ENCODE measurements at places on chromosomes 5 and 9.

DNA sequence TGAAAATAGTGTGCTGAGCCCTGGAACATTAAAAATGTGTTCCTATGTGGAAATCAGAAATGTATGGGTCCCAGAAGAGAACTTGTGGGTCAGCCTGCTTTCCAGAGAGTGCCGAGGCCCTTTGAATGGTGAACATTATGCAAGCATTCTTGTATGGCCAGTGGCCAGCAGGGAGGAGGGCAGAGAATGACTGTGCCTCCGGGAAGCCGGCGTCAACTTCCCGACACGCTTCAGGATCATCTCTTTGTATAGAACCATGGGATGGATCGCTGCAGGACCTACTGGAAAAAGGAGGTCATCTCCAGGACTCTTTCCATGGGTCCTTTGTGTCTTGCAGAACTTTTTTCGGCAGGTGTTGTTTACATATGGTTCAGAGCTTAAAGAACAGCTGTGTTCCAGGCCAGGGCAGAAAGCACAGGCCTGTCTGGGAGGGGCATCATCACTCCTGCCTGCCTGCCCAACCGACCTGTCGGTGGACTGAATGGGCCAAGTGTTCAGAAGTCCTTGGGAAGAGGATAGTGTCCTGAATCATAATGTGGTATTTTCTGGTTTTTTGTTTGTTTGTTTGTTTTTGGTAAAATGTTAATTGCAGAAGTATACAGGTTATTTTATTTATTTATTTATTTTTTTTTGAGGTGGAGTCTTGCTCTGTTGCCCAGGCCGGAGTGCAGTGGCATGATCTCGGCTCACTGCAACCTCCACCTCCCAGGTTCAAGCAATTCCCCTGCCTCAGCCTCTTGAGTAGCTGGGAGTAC, 9.0 kb downstream of the PRRC2B start:
- no peak for DNase-seq

- no peak for DNase-seq
Measured at GRCh38 chr5:39561421-39561820, 136.6 kb upstream of the DAB2 start.

DNA sequence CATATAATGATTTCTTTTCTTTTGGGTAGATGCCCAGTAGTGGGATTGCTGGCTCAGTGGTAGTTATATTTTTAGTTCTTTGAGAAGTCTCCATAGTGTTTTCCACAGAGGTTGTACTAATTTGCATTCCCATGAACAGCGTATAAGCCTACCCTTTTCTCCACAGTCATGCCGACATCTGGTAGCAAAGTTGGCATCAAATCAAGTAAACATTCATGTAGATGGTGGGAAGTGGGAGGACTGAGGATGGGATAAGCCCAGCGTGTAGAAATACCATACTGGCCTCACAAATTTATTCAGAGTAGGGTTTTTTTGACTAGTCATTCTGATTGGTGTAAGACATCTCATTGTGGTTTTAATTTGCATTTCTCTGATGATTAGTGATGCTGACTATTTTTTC, 115.4 kb downstream of the EGFLAM start:
- DNase-seq = no peak

- no peak for DNase-seq
Measured at GRCh38 chr9:132753593-132753880, 83.3 kb downstream of the GTF3C4 start.

DNA sequence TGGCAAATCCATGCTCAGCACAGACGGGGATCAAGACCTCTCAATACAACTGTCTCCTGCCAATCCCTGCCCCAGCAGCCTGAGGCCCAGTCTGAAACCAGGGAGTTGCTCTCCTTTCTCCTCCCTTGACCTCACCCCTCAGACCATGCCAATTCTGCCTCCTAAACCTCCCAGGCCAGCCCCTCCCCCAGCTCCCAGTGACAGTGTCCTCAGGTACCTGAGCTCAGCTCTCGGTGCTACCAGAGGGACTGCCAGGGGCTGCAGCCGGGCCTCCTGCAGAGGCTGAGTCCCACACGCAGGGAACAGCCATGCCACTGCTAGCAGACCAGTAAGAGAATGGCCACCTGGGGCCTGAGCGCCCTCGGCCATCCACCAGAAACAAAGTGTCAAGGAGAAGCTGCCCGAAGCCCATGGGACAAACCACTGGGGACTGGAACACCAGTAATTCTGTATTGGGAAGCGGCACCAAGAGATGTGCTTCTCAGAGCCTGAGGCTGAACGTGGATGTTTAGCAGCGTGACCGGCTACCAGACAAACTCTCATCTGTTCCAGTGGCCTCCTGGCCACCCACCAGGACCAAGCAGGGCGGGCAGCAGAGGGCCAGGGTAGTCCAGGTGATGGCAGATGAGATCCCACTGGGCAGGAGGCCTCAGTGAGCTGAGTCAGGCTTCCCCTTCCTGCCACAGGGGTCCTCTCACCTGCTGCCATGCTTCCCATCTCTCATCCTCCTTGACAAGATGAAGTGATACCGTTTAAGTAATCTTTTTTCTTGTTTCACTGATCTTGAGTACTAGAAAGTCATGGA, 557 bp upstream of the IL3 start:
- no peak for DNase-seq

DNA sequence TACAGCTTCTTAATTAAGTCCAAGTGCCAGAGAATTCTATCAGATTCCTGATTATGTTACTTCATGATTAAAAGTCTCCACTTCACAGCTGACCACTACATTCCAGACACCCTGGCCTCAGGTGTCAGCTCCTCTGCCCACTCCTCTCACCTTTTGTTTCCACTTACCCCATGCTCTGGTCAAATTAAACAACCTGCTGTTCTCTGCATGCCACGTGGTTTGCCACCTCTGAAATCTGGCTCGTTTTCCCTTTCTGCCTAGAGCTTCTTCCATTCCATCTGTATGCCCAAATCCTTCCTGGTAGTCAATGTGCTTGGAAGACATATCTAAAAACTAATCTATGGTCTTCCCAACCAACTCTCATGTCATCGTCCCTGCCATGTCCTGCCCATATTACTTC, 158.6 kb downstream of the ICE1 start:
- no peak for DNase-seq

DNA sequence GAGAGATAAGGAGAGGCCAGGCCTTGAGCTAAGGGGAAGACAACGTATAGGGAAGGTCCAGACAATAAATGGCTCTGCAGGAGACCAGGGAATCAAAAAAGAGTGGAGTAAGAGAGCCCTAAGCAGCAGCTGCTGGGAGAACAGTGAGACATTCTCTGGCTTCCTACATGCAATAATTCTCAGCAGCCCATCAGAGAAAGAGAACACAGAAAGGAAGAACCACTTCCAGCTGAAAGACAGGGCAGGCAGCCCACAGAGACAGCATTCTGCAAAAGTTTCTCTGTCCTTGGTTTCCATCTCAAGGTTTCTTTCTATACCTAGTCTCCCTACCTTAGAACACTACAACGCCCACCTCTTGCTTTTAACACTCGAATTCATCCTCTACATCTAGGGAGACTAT, 189.9 kb downstream of the DEPDC1B start:
- DNase-seq = no peak

GRCh38 chr5:81303563-81303962, 2.2 kb downstream of the ZCCHC9 start:
- no peak for DNase-seq

- no peak for DNase-seq
Measured at GRCh38 chr9:4321554-4321953, 21.7 kb upstream of the GLIS3 start.

- DNase-seq = no peak
Measured at GRCh38 chr5:77851176-77852067, 75.3 kb upstream of the TBCA start.

DNA sequence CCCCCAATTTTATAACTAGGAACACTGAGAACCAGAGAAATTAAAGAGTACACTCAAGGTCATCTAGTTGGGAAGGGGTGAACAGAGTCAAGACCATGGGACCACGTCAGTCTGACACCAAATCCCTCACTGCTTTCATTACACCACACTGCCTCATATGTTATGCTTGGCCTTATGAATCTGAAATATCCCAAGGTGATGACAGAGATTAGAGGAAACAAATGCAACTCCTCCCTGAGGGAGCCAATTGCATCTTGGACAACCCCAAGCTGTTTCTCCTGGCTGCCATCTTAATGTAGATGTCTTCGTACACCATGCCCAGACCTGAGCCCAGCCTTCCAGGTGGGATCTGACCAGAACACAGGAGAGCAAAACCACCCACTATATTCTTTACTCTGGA, 60.6 kb upstream of the ABCA1 start:
- DNase-seq = no peak

DNA sequence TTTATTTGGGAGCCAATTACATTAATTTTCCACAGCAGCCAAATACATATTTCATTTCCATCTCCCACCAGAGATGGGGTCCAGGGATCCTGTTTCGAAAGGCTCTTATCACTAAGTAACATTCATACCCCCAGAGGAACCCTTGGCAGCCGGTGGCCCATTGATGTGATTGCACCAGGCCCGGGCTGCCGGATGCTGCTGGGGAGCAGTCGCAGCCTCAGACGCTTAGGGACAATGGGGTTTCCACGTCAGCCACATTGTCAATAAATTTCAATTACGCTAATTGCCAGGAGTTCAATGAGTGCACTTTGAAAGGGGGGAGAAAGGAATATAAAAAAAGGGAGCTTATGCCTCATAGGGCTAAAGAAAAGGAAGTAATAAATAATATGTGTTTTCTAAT, 478.8 kb upstream of the ADAMTS16 start:
- DNase-seq = no peak

Measured in activated CD4-positive, alpha-beta T cell treated with anti-CD3 and anti-CD28 coated beads, Interleukin-2, amount 10 ng/mL, durations not matched to agents 7 days and 5 days (primary cell).